ENCODE measurements at places on chromosomes 2 and 18.

GRCh38 chr2:200950378-200950777 lies 13.1 kb downstream of the ORC2 start:
- no peak for DNase-seq

- DNase-seq = peak; percentile 64
Observed at GRCh38 chr2:47029737-47030524, 114.3 kb upstream of the MCFD2 start.

DNA sequence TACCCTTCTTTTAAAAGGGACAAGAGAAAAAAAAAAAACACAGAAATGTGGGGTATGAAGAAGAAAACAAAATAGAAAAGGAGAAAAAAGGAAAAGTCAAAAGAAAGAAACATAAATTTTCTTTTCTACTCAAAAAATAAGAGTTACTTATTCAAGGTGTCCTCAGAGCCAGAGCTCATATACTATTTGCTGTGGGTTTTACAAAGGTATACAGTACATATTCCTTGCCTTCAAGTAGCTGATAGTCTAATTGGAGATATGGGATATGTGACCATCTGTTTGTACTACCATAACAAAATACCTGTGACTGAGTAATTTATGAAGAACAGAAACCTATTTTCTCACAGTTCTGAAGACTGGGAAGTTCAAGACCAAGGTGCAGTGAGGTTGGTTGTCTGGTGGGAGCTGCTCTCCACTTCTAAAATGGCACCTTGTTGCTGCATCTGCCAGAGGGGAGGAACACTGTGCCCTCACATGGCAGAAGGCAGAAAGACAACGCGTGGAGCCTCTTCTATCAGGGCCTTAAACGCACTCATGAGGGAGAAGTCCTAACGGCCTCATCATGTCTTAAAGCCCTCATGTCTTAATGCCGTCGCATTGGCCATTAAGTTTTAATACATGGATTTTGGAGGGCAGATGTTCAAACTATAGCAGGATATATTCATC lies 33.9 kb downstream of the NBAS start:
- DNase-seq = no peak

GRCh38 chr2:75342504-75343175 lies 143.3 kb upstream of the TACR1 start:
- DNase-seq = no peak

GRCh38 chr2:187299122-187299906 lies 148.7 kb downstream of the CALCRL start:
- DNase-seq = peak; percentile 3

DNA sequence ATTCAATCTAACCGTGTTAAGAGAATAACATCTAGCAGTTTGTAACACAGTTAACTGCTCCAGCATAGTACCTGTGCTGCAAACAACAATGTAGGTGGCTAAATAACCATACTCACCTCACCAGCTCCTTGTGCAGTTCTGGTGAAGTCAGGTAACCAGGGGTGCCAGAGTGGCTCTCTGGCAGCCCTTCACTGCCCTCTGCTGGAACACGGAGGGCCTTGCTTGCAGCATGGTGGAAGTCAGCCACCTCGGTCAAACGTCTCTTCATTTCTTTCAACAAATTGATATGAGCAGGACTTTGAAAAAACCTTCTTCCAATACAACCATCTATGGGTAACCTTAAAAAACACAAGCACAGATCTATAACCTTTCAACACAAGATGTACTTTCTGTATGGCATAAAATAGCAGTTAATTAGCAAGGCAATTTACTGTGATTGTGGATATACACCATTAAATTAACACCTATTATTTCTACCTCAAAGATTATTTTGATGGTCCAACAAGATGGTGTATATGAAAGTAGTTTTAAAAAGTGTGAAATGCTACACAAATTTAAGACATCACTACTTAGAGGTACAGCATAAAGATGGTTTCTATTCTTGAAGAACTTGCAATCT lies 56.6 kb downstream of the EPG5 start:
- peak; percentile 21 for DNase-seq

GRCh38 chr2:224241812-224242211 lies 160.1 kb downstream of the FAM124B start:
- DNase-seq = no peak

DNA sequence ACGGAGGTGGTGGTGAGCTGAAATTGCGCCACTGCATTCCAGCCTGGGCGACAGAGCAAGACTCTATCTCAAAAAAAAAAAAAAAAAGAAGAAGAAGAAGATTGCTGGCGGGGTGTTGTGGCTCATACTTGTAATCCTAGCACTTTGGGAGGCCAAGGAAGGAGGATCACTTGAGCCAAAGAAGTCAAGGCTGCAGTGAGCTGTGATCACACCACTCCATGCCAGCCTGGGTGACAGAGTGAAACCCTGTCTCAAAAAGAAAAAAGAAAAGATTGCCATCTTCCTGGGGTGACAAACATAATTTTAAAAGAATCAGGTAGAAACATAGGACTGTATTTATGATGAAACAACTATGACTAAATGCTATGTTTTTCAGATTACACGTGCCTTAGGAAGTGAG lies 55.1 kb upstream of the EML4 start:
- no peak for DNase-seq

GRCh38 chr18:62321201-62321600 lies 3.9 kb upstream of the TNFRSF11A start:
- no peak for DNase-seq

GRCh38 chr2:237512774-237513466 lies 25.9 kb downstream of the MLPH start:
- peak; percentile 86 for DNase-seq

DNA sequence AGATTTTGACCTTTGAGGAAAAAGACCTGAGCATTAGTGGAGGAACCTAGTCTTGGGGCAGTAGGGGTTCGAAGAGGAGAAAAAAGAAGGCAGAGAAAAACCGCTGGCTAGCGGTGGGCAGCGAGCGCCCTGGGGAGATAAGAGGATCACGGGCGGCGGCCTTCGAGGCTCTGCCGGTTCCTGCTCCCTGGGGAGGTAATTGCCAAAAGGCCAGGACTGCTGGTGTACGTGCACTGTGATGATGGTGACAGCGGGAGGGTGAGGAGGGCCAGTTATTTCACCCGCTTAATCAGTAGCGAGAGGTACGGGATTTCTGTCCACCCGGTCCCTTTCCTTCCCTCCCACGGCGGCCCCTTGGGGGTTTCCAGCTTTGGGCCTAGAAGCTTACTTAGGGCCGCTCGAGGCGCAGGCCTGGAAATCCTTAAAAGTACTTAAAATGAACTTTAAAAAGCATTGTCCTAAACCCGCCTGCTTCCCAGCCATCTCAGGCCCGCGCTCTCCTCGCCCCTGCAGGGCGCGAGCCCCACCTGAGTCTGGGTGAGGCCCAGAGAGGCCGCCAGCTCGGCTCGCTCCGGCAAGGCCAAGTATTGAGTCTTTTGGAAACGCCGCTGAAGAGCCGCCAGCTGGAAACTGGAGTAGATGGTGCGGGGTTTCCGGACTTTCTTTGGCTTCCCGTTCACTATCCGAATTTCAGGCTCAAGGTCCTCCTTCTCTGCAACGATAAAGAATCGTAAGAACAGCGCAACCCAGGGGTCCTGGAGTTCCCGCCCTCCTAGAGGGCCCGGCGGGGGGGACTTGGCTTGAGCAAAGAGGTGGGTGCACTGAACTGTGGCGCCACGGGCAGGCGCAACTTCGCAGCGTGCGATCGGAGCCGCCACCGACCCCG lies 1.5 kb downstream of the DLX2 start:
- no peak for DNase-seq

DNA sequence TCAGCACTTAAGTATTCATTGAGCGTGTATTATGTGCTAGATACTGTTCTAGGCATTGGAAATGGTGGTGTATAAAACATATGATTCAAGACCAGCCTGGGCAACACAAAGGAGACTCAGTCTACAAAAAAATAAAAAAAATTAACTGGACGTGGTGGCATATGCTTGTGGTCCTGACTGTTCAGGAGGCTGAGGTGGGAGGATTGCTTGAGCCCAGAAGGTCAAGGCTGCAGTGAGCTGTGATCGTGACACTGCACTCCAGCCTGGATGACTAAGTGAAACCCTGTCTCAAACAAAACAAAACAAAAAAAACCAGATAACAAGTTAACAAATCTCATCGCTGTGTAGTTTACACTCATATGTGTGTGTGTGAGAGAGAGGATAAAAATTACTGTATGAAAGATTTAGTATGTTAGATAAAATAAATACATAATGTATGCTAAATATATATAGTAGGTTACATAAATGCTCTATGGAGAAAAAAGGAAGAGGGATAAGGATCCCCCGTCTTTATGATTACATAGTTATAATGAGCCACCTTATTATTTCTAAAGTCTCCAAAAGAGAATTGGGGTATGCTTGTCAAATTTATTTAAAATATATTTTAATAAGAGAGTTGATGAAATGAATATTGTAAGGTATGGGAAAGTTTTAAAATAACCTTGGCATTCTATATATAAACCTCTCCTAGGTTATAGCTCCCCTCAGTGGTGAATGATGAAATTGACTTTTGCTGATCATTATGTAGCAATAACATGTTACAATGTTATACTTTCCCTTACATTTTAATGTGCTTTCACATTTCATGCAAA lies 69.2 kb downstream of the EHBP1 start:
- peak; percentile 38 for DNase-seq

- DNase-seq = no peak
Observed at GRCh38 chr2:230890646-230891045, 25.9 kb downstream of the ITM2C start.

GRCh38 chr2:226387499-226387942 lies 412.1 kb downstream of the IRS1 start:
- no peak for DNase-seq

GRCh38 chr2:190628591-190629319 lies 20.1 kb upstream of the NAB1 start:
- no peak for DNase-seq

- no peak for DNase-seq
Observed at GRCh38 chr2:27765621-27766286, 5.8 kb upstream of the MRPL33 start.

- no peak for DNase-seq
Observed at GRCh38 chr18:48788373-48788772, 162.4 kb downstream of the SMAD7 start.

DNA sequence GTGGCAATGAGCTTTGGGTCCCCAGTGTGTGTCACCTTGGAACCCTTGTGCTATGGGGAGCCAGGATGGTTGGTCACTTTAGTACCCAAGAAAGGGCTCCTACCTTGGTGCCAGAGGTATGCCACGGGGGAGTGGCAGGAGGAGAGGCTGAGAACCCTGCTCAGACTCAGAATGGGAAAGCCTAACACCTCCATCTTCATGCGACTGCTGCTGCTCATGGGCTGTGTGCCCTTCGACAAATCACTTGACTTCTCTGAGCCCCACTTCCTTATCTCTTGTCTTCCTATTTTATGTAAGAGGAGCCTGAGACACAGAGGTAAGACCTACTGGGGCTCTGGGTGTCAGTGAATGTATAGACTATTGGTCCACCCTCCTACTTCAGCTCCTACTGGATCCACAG lies 25.1 kb downstream of the EHD3 start:
- DNase-seq = no peak

- DNase-seq = no peak
Observed at GRCh38 chr18:48948112-48949049, 2.4 kb downstream of the SMAD7 start.

DNA sequence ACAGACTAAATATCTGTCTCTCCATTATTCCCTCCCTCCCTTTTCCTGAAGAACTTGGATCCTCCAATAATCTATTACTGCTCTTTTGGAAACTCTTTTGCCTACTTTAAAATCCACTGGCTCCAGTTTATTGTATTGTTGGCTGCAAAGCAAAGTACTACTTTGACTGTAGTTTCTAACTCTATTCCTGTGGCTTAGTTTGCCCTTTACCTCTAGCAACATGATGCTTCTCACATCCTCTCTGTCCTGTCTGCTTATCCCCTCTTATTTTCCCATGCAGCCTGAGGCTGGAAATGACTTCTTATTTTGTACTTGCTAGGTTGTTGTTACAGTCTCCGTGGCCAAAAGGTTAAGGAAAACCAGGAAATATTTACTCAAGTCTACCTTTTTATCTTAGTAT lies 26.8 kb downstream of the PDK1 start:
- DNase-seq = no peak

DNA sequence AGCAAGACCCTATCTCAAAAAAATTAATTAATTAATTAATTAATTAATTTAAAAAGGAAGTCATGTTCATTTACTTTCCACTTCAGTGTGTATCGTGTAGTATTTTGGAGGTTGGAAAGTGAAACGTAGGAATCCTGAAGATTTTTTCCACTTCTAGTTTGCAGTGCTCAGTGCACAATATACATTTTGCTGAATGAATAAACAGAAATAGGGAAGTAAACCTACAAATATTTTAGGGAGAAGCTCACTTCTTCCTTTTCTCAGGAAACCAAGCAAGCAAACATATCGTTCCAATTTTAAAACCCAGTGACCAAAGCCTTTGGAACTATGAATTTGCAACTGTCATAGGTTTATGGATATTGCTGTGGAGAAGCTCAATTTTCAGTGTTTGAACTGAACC lies 27.8 kb downstream of the SLC14A1 start:
- DNase-seq = no peak

- no peak for DNase-seq
Observed at GRCh38 chr18:45156946-45157345, 458.3 kb upstream of the SLC14A2 start.

DNA sequence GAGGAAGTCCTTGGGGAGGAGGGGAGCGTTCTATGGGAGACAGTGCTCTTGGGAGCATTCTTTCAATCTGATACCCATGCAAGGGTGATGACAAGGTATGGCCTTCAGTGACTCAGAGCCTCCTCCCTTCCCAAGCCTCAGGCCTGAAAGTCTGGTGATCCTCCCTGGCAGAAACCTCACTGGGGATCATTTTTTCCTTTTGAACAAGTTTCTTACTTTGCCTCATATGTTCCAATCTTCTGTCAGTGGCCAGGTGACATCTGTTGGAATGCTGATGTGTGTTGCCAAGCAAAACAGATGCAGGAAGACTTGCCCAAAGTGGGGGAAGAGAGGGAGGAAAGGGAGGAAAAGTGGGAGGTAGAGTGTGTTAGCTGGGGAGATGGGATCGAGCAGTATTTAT lies 224.8 kb downstream of the NEDD4L start:
- peak; percentile 66 for DNase-seq

- no peak for DNase-seq
Observed at GRCh38 chr2:23505218-23505983, 120.4 kb downstream of the KLHL29 start.

DNA sequence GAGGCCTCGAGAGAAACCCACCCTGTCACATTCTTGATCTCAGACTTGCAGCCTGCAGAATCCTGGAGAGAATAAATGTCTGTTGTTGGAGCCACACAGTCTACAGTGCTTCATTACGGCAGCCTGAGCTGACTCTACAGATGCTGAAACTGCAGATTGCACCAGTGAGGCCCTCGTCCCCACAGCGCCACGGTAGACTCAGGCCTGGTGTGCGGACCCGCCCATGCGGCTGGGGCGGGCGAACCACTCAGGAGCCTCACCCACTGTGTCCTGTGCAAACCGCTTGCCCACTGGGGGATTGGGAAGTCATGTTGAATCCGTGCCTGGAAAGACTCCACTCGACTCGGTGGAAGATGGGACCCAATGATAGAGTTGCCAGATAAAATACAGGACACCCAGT lies 125.2 kb upstream of the COPS8 start:
- DNase-seq = no peak

Measured in RWPE1 (cell line).